ENCODE measurements at places on chromosomes 4 and X. TPM values are rescaled to one million over a fixed set of nuclear protein-coding genes. Genes with fewer than 3 reads are reported as not detected.

The SSX2B gene
- total RNA-seq: not detected

The FGF13 gene
- 0.47 TPM for total RNA-seq

The SCRG1 gene
- not detected for total RNA-seq

The UGT2A1 gene
- total RNA-seq: not detected

The C1GALT1C1 gene
- 33.3 TPM for total RNA-seq

The ADD1 gene
- total RNA-seq: 124 TPM

The HSFX3 gene
- not detected for total RNA-seq

The AADAT gene
- 2.7 TPM for total RNA-seq

The CSN1S1 gene
- total RNA-seq: not detected

The TMSB15C gene
- total RNA-seq: 4.6 TPM

The ASB12 gene
- not detected for total RNA-seq

The FGD1 gene
- total RNA-seq: 18.5 TPM

The PDE5A gene
- 8.1 TPM for total RNA-seq

The ANKRD50 gene
- total RNA-seq: 29.3 TPM

The EVC2 gene
- 3.2 TPM for total RNA-seq

The DKK2 gene
- not detected for total RNA-seq

The INTU gene
- 1.1 TPM for total RNA-seq

The NDNF gene
- not detected for total RNA-seq

The PLAC8 gene
- 3.7 TPM for total RNA-seq

The MEPE gene
- total RNA-seq: not detected

The CYLC1 gene
- not detected for total RNA-seq

The TMEM47 gene
- total RNA-seq: 4.7 TPM

Data from PC-3 (cell line).